ENCODE measurements at places on chromosomes 11 and 22. TPM values are rescaled to one million over a fixed set of nuclear protein-coding genes. Genes with fewer than 3 reads are reported as not detected.

- peak; percentile 5 for DNase-seq
These were observed 18.6 kb upstream of the SCN2B start for GRCh38 chr11:118194835-118195627.

DNA sequence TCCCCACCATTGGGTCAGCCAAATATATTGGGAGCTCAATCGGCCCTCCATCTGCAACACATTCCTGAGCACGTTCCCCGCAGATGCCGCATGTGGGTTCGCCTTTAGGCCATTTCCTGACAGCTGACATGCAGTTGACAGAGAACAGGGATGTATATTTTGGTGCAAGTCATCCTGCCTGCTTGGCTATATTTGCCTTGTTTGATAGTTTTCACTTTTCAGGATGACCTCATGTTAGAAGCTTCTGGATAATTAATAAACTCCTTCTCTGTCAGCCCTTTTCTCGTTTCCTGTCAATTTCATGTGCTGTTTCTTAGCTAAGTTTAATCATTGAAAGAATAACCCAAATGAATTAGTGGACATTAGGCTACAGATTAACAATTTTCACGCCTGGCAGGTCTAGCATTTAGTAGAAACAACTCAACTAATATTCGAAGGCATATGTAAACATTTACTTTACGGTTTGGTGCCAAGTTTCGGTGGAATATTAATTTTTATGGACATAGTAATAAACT, 105.8 kb upstream of the SLC5A12 start:
- no peak for DNase-seq

Gene LAYN
- 19.9 TPM for total RNA-seq

GRCh38 chr11:61082062-61082870, 20.0 kb upstream of the CD5 start:
- no peak for DNase-seq

Gene FDX1
- 10.5 TPM for total RNA-seq

Gene NCR3LG1
- total RNA-seq: 0.33 TPM

GRCh38 chr11:125110506-125110905, 920 bp downstream of the TMEM218 start:
- no peak for DNase-seq

DNA sequence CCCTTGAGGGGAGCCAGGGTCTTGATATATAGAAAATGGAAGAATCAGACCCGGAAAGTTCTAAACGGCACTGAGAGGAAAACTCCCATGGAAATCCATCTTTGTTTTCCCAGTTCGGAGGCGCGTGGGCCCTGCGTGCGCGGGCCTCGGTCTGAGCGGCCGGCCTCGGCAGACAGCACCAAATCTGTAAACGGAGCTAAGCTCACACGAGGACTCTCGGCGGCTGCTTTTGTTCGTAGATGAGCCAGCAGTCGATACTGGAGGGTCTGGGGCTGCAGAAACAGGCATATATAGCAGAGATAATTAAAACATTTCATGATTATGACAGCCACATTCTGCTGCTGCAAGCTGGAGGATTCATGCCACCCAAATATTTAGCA, 68.5 kb upstream of the PPARA start:
- DNase-seq: no peak

GRCh38 chr11:27081056-27081455, 40.4 kb downstream of the BBOX1 start:
- DNase-seq: no peak

Measured in PC-9 (cell line).